GM03348 (cell line): ENCODE measurements at places on chromosomes 12 and 14.

DNA sequence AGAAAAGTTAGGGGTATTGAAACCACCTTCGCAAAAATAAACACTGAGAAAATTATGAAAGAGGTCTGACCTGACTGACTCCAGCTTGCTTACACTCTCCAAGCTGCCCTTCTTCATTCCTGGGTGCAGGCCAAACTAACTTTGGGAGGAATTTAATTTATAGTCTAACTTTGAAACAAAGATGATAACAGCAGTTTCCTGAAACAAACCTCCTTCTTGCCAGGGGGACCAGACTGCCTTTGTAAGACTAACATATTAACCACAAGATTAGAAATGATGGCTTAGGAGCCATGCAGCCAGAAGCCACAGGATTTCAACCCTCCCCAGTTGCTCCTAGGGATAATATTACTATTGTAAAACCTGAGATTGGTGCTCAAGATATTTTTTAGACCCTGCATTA lies 13.8 kb upstream of the EEA1 start:
- peak; percentile 42 for DNase-seq

GRCh38 chr14:20866963-20867362 lies 24.2 kb upstream of the RNASE3 start:
- peak; percentile 11 for DNase-seq

DNA sequence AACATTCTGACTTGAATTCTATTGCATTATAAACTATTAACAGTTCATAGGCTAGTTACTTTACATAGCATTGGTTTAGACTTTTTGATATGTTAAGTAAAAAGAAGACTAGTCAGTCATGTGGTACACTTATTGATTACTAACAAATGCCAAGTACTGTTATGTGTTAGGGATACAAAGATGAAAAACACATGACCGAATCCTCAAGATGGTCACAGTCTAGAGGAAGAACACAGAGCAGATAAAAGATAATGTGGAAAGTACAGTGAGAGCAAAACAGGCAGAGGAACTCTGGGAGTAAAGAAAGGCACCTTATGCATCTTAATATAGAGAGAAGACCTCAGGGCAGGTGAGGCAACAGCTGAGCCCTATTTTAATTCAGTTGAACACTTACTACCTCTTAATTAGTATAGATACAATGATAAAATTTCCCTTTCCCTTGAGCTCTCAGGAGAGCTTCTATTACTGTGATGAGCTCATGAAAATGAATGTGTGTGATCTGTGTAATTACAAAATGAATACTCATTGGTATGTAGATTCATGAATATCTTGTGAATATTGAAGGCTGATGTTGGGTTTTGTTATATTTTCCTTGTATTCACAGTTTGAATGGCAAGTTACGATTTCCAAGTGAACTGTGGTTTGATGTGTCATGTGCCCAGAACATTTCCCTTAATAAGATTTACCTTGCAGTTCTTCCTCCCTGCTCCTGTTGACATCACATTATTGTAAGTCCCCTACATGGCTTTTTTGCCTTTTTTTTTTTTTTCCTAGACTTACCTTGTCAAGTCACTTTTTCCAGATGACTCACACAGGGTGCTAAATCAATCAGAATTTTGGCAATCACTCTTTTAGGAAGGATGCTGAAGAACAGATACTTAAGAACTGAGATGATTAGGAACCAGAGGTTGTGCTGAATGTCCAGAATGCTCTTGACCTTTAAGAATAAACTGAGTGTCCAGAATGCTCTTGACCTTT lies 29.5 kb upstream of the MSRB3 start:
- no peak for DNase-seq

DNA sequence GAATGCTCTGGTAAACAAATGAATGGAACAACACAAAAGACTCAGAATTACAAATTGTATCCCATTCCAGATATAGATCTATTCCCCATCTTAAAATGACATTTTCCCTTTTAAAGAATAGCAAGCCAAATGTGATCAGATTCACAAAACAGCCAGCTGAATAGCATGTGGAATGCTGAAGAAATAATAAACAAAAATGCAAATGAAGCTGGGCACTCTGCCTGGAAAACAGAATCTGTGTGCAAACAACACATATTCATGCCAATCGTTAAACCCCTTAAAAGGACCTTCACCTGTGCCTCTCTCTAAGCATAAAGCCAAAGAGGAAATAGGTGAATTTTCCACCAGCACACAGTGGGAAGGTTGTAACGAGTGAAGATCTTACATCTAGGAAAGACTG lies 67.9 kb upstream of the PDZRN4 start:
- DNase-seq, result no peak
